ENCODE measurements at places on chromosomes 11 and 22. TPM values are rescaled to one million over a fixed set of nuclear protein-coding genes. Genes with fewer than 3 reads are reported as not detected.
A peak's percentile ranks its signal among the peaks of the same experiment; 100 is the strongest.

SIPA1 gene
- total RNA-seq = 21.0 TPM

GRCh38 chr11:132187814-132188213, 817.4 kb downstream of the NTM start:
- no peak overlapping the region for H3K27ac ChIP-seq
- H3K36me3 ChIP-seq = no peaks in the 10 kb centered on the region
- H3K4me3 ChIP-seq = no peak overlapping the region
- H3K27me3 ChIP-seq = peaks cover 38% of the 10 kb centered on the region

KCNK4 gene
- total RNA-seq = not detected

DNA sequence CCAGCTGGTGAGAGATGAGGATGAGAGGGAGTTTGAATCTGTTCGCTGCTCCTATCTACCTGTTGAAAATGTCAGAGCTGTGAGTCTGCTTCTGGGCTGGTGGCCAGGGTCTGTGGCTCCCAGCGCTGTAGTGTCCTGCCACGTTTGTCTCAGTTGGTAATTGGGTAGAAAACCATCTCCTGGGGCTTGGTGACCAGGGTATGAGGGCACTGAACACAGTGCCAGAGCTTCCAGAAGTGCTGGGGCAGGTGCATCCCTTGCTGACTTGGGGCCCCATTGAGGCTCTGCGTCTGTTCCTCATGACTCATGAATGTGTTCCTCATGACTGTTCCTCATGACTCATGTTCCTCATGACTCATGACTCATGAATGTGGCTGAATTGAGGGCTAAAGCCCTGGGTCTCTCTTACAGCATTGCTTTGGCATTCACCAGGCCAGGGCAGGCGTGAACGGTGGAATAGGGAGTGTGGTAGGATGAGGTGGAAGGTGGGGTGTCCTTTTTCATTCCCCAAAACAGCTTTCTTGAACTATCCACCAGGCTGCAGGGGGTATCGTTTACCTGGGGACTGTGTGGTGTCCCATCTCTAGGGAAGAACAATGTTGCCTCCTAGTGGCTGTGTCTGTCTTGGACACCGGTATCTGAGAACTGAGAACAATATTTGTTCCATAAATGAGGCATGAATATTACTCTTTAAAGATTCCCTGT, 139.5 kb downstream of the COMMD9 start:
- no peaks in the 10 kb centered on the region for H3K36me3 ChIP-seq
- peaks cover 28% of the 10 kb centered on the region for H3K27me3 ChIP-seq
- peaks cover 9% of the 10 kb centered on the region for H3K4me1 ChIP-seq
- H3K4me3 ChIP-seq = no peak overlapping the region

NAALAD2 gene
- 0.60 TPM for total RNA-seq

DNA sequence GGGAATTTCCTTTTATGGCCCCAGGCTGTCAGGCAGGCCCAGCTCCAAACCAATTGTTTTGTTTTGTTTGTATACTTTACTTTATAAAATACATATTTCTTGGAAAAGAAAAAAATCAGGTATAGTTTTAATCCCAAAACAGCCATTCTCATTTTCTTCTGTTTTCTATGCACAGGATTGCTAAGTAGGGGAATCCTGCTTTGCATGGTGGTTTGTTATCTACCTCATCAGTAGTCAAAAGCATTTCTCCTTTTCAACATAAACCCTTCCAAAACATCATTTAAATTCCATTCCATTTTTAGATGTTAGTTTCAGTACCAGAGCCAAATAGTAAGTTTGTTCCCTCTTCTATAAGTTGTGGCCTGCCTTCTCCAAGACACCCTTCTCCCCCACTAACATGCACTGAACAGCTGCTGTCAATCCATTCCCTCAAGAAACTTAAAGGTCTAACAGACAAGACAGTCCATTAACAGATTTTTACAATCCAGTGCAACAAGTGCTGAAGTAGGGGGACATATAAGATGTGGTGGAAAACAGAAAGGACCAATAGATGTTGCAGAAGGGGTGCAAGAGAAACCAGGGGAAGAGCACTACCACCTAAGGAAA, 3.7 kb downstream of the ILK start:
- H3K4me1 ChIP-seq = peaks cover 93% of the 10 kb centered on the region
- peaks cover 38% of the 10 kb centered on the region for H3K36me3 ChIP-seq
- H3K27me3 ChIP-seq = no peaks in the 10 kb centered on the region
- peak overlapping the region; percentile 90 for H3K4me3 ChIP-seq
- DNase-seq = no peak

DNA sequence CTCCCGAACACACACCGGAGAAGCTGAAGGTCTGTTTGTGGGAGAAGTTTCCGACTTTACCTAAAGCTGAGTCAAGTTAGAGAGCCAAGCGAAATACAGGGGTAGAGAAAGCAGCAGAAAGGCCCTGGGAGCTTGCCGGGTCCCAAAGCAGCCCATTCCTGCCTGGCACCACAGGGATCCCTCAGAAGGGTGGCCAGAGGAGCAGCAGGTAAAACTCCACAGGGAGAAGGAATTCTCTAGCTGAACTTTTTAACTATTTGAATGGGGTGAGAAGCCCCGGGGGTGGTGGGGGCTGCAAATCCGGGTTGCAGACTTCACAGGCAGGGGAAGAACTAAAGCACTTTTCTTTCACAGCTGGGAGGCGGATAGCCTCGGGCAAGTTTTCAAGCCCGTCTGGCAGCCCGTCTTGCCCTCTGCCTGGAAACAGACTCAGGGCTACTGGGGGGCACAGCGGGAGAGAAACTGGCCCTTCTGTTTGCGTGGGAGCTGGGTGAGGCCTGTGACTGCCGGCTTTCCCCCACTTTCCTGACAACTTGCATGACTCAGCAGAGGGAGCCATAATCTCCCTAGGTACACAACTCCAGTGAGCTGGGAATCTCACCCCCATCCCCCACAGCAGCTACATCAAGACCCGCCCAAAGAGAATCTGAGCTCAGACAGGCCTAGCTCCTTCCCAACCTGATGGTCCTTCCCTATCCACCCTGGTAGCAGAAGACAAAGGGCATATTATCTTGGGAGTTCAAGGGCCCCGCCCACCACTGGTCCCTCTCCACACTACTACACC, 311.0 kb downstream of the SBF2 start:
- peaks cover 3% of the 10 kb centered on the region for H3K4me1 ChIP-seq
- peaks cover 22% of the 10 kb centered on the region for H3K36me3 ChIP-seq
- DNase-seq = no peak
- H3K27me3 ChIP-seq = no peaks in the 10 kb centered on the region
- no peak overlapping the region for H3K27ac ChIP-seq

- DNase-seq = peak; percentile 50
- no peaks in the 10 kb centered on the region for H3K27me3 ChIP-seq
- peak overlapping the region; percentile 42 for H3K4me3 ChIP-seq
- H3K27ac ChIP-seq = peak overlapping the region; percentile 63
- H3K36me3 ChIP-seq = no peaks in the 10 kb centered on the region
Measured at GRCh38 chr11:34250732-34251588, 106.8 kb downstream of the ABTB2 start.

GRAP2 gene
- total RNA-seq = 1.6 TPM

SEC14L2 gene
- total RNA-seq = 1.2 TPM

GRCh38 chr11:125593114-125593820, 615 bp downstream of the STT3A start:
- peaks cover 18% of the 10 kb centered on the region for H3K36me3 ChIP-seq
- H3K4me3 ChIP-seq = peak overlapping the region; percentile 92
- peak overlapping the region; percentile 87 for H3K27ac ChIP-seq
- H3K4me1 ChIP-seq = peaks cover 47% of the 10 kb centered on the region

- H3K27me3 ChIP-seq = peaks cover 16% of the 10 kb centered on the region
- peaks cover 7% of the 10 kb centered on the region for H3K4me1 ChIP-seq
- H3K36me3 ChIP-seq = no peaks in the 10 kb centered on the region
- H3K27ac ChIP-seq = no peak overlapping the region
- no peak overlapping the region for H3K4me3 ChIP-seq
Measured at GRCh38 chr11:17525570-17525969, 18.6 kb downstream of the USH1C start.

GRCh38 chr11:30508594-30508993, 77.6 kb downstream of the MPPED2 start:
- no peaks in the 10 kb centered on the region for H3K36me3 ChIP-seq
- H3K27ac ChIP-seq = peak overlapping the region; percentile 68
- no peaks in the 10 kb centered on the region for H3K27me3 ChIP-seq

DNA sequence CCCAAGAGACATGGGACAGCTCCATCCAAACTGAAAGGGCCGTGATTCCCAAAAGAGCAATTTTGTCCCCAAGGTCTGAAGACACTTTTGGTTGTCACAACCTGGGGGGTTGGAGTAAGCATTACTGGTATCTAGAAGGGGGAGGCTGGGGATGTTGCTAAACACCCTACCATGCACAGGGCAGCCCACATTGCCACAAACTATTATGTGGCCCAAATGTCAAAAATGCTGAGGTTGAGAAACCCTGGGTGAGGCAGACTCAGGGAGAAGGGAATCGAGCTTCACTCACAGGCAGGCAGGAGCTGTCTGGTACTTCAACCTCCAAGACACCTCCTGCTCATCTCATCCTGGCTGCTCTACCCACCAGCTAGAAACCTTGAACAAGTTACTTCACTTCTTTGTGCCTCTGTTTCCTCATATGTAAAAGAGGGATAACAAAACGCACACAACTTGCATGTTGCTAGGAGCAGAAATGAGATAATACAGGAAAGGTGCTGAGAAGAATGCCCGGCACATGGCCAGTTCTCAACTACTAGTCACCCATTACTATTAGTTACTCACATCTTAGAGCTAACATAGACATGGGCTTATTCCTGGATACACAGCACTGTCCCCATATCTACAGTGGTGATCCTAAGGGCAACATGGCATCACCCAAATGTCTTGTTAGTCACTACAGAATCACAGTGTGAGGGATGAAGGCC, 8.8 kb downstream of the SERPIND1 start:
- H3K27ac ChIP-seq = no peak overlapping the region
- no peak for DNase-seq
- peaks cover 35% of the 10 kb centered on the region for H3K36me3 ChIP-seq
- H3K4me3 ChIP-seq = no peak overlapping the region
- H3K27me3 ChIP-seq = no peaks in the 10 kb centered on the region

ART1 gene
- 0.58 TPM for total RNA-seq

SYT12 gene
- 0.05 TPM for total RNA-seq

DNA sequence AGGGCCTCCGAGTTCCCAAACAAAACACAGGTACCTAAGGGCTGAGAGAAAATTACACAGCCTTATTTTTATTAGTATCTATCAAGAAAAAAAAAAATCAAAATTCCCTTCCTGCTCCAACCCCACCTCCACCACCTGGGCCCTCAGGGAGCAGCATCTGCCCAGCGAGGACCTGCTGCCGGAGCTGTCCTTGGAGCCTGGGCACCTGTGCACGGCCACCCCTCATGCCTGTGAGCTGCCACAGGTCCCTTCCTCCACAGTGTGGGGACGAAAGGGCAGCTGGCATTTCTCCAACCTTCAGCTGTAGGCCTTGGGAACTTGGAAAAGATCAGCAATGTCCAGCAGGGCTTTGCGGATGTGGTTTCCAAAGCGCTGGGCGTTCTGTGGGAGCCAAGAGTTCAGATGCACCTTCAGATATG, 6.3 kb upstream of the SYCE3 start:
- DNase-seq = no peak
- peaks cover 47% of the 10 kb centered on the region for H3K4me1 ChIP-seq
- no peak overlapping the region for H3K27ac ChIP-seq
- no peaks in the 10 kb centered on the region for H3K27me3 ChIP-seq

GRCh38 chr11:27174021-27174420, 133.4 kb downstream of the BBOX1 start:
- H3K36me3 ChIP-seq = no peaks in the 10 kb centered on the region
- H3K27ac ChIP-seq = no peak overlapping the region
- H3K27me3 ChIP-seq = peaks cover 16% of the 10 kb centered on the region
- DNase-seq = no peak
- no peak overlapping the region for H3K4me3 ChIP-seq
- H3K4me1 ChIP-seq = no peaks in the 10 kb centered on the region

TUBA8 gene
- total RNA-seq = 253 TPM

DNA sequence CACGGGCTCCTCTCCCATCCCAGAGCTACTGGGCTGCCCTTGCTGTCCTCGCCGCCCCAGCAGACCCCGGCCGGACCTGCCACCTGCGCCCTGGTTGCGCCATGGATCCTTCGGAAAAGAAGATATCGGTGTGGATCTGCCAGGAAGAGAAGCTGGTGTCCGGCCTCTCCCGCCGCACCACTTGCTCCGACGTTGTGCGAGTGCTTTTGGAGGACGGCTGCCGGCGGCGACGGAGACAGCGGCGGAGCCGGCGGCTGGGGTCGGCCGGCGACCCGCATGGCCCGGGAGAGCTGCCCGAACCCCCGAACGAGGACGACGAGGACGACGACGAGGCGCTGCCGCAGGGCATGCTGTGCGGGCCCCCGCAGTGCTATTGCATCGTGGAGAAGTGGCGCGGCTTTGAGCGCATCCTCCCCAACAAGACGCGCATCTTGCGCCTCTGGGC, 382 bp downstream of the RASSF10 start:
- peaks cover 39% of the 10 kb centered on the region for H3K4me1 ChIP-seq
- peak overlapping the region; percentile 67 for H3K4me3 ChIP-seq
- DNase-seq = no peak
- peak overlapping the region; percentile 38 for H3K27ac ChIP-seq
- no peaks in the 10 kb centered on the region for H3K36me3 ChIP-seq

- H3K4me1 ChIP-seq = peaks cover 50% of the 10 kb centered on the region
- DNase-seq = no peak
- no peaks in the 10 kb centered on the region for H3K36me3 ChIP-seq
Measured at GRCh38 chr11:34332524-34332923, 25.3 kb downstream of the ABTB2 start.

DNA sequence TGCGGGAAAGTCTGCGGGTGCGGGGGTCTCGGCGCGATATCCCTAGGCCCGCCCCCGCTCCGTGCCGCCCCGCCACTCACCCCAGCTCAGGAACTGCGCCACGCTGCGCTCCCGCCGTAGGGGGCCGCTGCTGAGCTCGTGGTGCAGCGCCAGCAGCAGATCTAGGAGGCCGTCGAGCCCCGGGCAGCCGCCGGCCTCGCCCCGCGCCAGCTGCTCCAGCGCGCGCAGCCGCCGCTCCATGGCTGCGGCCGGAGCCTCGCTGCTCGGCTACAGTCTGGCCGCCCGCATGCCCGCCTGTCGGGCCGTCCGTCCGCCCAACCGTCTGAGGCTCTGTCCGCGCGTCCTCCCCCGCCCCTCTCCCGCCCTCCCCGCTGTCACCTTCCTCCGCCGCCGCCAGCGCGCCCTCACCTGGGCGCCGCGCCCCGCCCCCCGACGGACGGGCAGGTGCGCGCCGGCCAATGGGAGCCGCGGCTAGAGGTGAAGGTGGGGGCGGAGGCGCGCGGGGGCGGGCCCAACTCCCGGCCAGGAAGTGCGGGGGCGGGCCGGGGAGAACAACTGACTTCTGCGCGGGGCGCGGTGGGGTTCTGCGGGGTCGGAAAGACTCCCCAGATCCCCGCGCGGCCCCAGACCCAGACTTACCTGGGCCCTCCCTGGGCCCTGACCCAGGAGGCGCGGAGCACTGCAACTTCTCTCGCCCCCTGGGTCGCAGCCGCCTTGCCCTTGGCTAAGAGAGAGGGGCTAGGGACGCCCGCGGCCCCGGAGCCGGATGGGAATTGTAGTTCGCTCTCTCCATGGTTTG, at the start of gene CDC42BPG:
Gene CDC42BPG (minus strand): TSS at position 324 of the 799 bp plus-strand sequence. CDS start 84 bp downstream, at position 240.
- peak within 1 kb of the TSS; percentile 67 for H3K4me3 ChIP-seq
- H3K27ac ChIP-seq = peak within 1 kb of the TSS; percentile 27
- peak; percentile 64 for DNase-seq
- no peaks in the 10 kb centered on the region for H3K27me3 ChIP-seq
- H3K4me1 ChIP-seq = peaks cover 38% of the 10 kb centered on the region

GRCh38 chr11:77086521-77087472, 15.8 kb upstream of the OMP start:
- H3K27me3 ChIP-seq = no peaks in the 10 kb centered on the region
- peaks cover 22% of the 10 kb centered on the region for H3K4me1 ChIP-seq
- H3K36me3 ChIP-seq = no peaks in the 10 kb centered on the region
- no peak overlapping the region for H3K4me3 ChIP-seq

VSIG10L2 gene
- total RNA-seq = 0.08 TPM

Data from left ventricle myocardium inferior (tissue), 1 donor.